Breast epithelium (tissue), 4 donors: ENCODE measurements at places on chromosomes 1 and 21.

- H3K36me3 ChIP-seq, result no peaks in the 10 kb centered on the region
- H3K27me3 ChIP-seq, result no peaks in the 10 kb centered on the region
- no peak overlapping the region for H3K4me3 ChIP-seq
- peaks cover 4% of the 10 kb centered on the region for H3K4me1 ChIP-seq
Observed at GRCh38 chr1:20411196-20411980, 74.6 kb downstream of the CAMK2N1 start.

- H3K27me3 ChIP-seq, result peaks cover 26% of the 10 kb centered on the region
- H3K36me3 ChIP-seq, result no peaks in the 10 kb centered on the region
- H3K4me3 ChIP-seq, result no peak overlapping the region
- DNase-seq, result no peak
Observed at GRCh38 chr1:11571906-11572616, 82.2 kb downstream of the FBXO2 start.

DNA sequence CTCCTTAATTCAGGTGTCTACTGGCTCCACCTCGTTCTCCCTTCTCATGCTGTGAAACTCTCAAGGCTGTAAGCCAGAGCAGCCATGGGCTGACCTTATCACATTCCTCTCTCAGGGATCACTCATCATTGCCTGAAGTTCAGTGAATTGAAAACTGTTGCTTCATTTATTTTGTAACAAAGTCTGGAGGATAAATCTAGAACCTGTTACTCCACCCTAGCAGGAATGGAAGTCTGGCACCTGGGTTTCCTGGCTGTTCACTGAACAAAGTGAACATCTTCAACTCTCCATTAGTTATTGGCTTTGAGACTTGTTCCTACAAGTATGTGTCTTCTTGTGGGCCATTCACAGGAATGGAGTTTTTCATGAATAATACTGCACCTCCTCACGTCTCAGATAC lies 584.1 kb downstream of the PTPRU start:
- H3K36me3 ChIP-seq, result no peaks in the 10 kb centered on the region
- DNase-seq, result no peak
- no peak overlapping the region for H3K27ac ChIP-seq
- H3K4me3 ChIP-seq, result no peak overlapping the region
- H3K27me3 ChIP-seq, result peaks cover 12% of the 10 kb centered on the region

GRCh38 chr1:192170196-192170984 lies 12.1 kb downstream of the RGS18 start:
- no peak overlapping the region for H3K4me3 ChIP-seq
- no peaks in the 10 kb centered on the region for H3K36me3 ChIP-seq
- no peak for DNase-seq
- no peaks in the 10 kb centered on the region for H3K27me3 ChIP-seq

DNA sequence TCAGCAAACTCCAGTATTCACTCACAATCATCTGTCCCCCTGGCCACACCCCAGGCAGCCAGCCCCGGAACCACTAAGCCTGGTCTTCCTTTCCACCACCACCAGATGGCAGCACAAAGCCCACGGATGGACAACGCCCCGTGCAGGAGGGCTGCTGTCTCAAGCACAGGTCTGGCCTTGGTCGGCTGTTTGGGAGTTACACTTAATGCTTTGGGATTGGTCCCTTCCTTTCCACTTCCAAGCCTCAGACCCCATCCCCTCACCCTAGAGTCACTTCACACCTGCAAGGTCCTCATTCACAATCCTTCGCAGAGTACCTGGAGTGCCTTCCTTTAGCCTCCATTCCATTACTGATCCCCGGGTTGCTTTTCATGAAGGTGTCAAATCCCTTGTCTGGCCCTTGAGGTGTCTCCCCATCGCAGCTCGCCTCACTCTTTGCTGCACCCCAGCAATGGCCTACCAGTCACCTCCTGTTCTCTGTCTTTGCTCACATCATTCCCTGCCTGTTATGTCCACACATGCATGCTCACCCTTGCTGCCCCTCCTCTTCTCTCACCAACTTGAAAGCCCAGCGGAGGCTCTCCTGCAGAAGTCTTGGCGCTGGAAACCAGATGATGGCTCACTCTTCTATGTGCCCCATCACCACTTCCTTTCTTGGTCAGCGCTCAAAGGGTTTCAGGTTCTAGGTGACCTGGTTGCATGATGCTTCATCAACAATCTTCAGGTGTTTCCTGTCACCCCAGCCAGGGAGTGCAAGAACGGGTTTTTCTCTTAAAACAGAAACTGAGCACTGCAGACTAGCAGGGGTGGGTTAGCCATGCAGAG lies 24.9 kb upstream of the KCNA2 start:
- no peak overlapping the region for H3K27ac ChIP-seq
- H3K27me3 ChIP-seq, result no peaks in the 10 kb centered on the region
- H3K36me3 ChIP-seq, result no peaks in the 10 kb centered on the region
- peak; percentile 41 for DNase-seq
- no peak overlapping the region for H3K4me3 ChIP-seq

- peaks cover 18% of the 10 kb centered on the region for H3K4me1 ChIP-seq
- no peaks in the 10 kb centered on the region for H3K36me3 ChIP-seq
- H3K27me3 ChIP-seq, result no peaks in the 10 kb centered on the region
- H3K4me3 ChIP-seq, result no peak overlapping the region
- no peak for DNase-seq
Observed at GRCh38 chr1:91732291-91733107, 153.5 kb downstream of the TGFBR3 start.

- no peaks in the 10 kb centered on the region for H3K27me3 ChIP-seq
- no peaks in the 10 kb centered on the region for H3K36me3 ChIP-seq
- no peak overlapping the region for H3K4me3 ChIP-seq
- H3K27ac ChIP-seq, result no peak overlapping the region
- no peak for DNase-seq
Observed at GRCh38 chr1:177558372-177558771, 387.6 kb downstream of the BRINP2 start.

DNA sequence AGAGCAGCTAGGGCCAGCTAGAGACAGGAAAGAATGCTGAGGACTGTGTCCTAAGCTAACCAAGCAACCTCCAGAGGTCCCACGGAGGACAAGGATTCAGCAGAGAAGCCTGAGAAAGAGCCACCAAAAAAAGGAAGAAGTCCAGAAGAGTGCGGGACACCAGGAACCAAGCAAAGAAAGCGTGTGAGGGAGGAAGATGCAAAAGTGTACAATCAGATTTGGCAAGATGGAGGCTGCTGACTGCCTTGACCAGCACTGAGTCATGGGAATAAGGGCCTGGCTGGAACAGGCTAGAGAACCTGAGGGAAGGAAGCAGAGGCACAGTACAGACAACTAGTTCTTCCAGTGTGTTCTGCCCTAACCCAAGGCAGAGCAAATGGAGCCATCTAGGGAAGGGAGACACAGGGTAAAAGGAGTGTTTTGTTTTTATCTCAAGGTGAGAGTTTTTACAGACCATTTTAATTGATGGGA lies 18.5 kb downstream of the TP53BP2 start:
- H3K36me3 ChIP-seq, result no peaks in the 10 kb centered on the region
- no peaks in the 10 kb centered on the region for H3K27me3 ChIP-seq
- no peak overlapping the region for H3K4me3 ChIP-seq
- no peak overlapping the region for H3K27ac ChIP-seq

- DNase-seq, result no peak
- H3K27ac ChIP-seq, result no peak overlapping the region
- no peaks in the 10 kb centered on the region for H3K36me3 ChIP-seq
- no peaks in the 10 kb centered on the region for H3K27me3 ChIP-seq
- no peak overlapping the region for H3K4me3 ChIP-seq
- no peaks in the 10 kb centered on the region for H3K4me1 ChIP-seq
Observed at GRCh38 chr1:10424034-10424433, 6.2 kb upstream of the CENPS start.

DNA sequence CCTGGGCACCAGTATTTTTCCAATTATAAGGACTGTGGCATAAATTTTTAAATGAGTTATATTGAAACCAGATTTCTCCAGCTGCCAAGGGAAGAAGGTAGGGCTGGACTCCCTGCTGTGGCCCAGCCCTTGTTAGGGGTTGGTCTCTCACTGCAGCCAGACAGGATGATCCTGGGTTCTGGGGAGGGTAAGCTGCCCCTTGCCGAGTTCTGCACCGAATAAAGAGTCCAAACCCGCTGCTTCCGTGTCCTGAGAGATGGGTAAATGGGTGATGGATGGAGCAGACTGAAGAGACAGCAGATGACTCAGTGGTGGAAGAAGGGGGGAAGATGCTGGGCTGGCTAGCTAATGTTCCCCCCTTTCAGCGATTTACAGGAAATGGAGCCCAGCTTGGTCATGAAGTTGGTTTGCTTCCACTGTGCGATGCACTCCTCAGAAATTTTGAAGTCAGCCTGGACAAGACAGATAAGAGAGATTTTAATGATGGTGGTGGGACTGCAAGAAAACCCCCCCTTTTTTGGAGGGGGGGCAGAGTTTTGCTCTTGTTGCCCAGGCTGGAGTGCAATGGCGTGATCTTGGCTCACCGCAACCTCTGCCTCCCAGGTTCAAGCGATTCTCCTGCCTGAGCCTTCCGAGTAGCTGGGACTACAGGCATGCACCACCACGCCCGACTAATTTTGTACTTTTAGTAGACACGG lies 41.4 kb downstream of the YARS1 start:
- H3K4me3 ChIP-seq, result no peak overlapping the region
- H3K27ac ChIP-seq, result peak overlapping the region; percentile 58
- DNase-seq, result no peak
- H3K36me3 ChIP-seq, result no peaks in the 10 kb centered on the region

GRCh38 chr21:31218830-31219608 lies 125.0 kb downstream of the TIAM1 start:
- H3K27ac ChIP-seq, result peak overlapping the region; percentile 29
- no peaks in the 10 kb centered on the region for H3K4me1 ChIP-seq
- peak; percentile 68 for DNase-seq
- no peaks in the 10 kb centered on the region for H3K27me3 ChIP-seq
- H3K4me3 ChIP-seq, result no peak overlapping the region
- no peaks in the 10 kb centered on the region for H3K36me3 ChIP-seq

DNA sequence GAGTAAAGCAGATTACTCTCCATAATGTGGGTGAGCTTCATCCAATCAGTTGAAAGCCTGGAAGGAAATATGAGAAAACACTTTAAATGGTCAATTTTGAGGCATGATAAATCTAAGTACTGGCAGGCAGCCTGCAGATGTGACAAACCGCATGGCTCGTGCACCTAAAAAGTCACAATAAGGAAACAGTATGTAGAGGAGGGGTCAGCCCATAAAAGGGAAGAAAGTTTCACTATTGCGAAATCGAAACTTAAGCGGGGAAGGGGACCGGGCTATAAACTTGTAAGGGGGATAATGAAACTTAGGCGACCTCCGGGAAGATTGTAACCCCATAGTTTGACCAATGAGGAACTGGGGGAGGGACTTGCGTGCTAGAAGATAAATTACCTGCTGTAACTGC lies 109.8 kb downstream of the PLPPR4 start:
- no peaks in the 10 kb centered on the region for H3K36me3 ChIP-seq
- H3K4me1 ChIP-seq, result no peaks in the 10 kb centered on the region
- no peak overlapping the region for H3K27ac ChIP-seq
- H3K4me3 ChIP-seq, result no peak overlapping the region

GRCh38 chr1:215054266-215054665 lies 28.3 kb upstream of the KCNK2 start:
- DNase-seq, result no peak
- H3K36me3 ChIP-seq, result no peaks in the 10 kb centered on the region
- H3K4me1 ChIP-seq, result no peaks in the 10 kb centered on the region
- H3K27me3 ChIP-seq, result no peaks in the 10 kb centered on the region
- no peak overlapping the region for H3K27ac ChIP-seq
- no peak overlapping the region for H3K4me3 ChIP-seq

GRCh38 chr1:53413175-53414001 lies 45.8 kb upstream of the DMRTB1 start:
- no peaks in the 10 kb centered on the region for H3K36me3 ChIP-seq
- no peak overlapping the region for H3K4me3 ChIP-seq
- no peak for DNase-seq
- H3K27me3 ChIP-seq, result peaks cover 15% of the 10 kb centered on the region

DNA sequence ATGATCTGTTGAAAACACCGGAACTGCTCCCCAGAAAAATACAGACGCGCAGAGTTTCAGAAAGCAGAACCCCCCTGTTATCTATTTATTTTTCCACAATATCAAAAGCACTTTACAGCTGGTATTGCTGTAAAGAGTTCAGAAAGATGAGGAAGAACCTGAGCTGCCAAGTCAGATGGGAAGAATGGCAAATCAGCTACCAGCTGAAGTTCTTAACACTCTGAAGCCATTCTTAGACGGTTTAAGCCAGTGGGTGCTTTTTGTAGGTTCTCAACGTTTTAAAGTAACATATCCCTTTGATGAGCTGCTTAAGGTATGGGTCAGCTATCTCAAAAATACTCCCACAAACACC lies 714 bp upstream of the AKIRIN1 start:
- peak overlapping the region; percentile 99 for H3K4me3 ChIP-seq
- H3K27ac ChIP-seq, result peak overlapping the region; percentile 95
- H3K4me1 ChIP-seq, result no peaks in the 10 kb centered on the region
- no peak for DNase-seq

DNA sequence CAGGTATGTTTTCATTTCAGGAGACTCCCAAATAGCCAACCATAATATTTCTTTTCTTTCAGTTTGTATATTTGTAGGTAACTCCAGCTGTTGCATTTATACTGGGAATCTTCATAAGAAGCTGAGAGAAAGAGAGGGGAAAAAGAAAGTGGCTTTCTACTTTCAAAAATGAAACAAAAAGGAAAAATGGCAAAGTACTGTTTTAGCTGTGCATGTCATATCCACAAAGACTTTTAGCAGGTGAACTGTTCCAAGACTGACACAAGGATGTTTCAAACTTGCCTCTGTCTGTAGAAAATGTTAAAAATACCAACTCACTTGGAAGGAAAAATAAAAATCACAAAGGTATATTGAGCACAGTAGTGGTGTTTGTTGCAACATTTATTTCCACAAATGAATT lies 41.9 kb upstream of the CACYBP start:
- DNase-seq, result no peak
- H3K36me3 ChIP-seq, result no peaks in the 10 kb centered on the region
- H3K4me3 ChIP-seq, result no peak overlapping the region
- H3K27me3 ChIP-seq, result no peaks in the 10 kb centered on the region
- H3K4me1 ChIP-seq, result no peaks in the 10 kb centered on the region

DNA sequence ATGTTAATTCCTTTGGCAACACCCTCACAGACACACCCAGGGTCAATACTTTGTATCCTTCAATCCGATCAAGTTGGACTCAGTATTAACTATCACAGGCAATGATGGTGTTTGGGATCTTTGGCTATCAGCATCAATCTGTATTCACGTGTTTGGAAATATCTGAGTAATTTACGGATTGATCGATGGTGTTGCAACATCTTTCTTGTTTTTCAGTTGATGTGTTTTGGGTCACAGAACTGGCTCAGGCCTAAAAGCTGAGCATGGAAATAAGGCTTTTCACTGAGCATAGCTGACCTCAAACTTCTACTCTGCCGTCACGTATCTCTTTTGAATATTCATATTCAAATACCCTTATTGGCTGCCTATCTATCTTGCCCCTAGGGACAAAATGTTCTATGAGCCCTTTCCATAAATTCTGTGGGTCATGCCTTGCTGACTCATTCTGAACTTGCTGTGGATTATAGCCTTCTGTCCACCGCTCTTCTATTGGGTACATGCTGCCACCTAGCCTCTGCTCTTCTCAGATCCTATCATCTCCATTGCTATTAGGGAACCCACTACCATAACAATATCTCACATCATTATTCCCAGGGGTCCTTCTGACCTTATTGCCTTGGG lies 156.0 kb downstream of the PDE4B start:
- H3K4me3 ChIP-seq, result no peak overlapping the region
- H3K36me3 ChIP-seq, result no peaks in the 10 kb centered on the region
- peak overlapping the region; percentile 34 for H3K27ac ChIP-seq
- DNase-seq, result no peak

GRCh38 chr1:220828179-220828490 lies 41.4 kb downstream of the MTARC1 start:
- no peaks in the 10 kb centered on the region for H3K36me3 ChIP-seq
- no peak for DNase-seq
- H3K27ac ChIP-seq, result no peak overlapping the region
- no peaks in the 10 kb centered on the region for H3K27me3 ChIP-seq
- H3K4me3 ChIP-seq, result no peak overlapping the region
